ENCODE measurements at places on chromosomes 11 and 22.

- DNase-seq, result peak; percentile 82
Measured at GRCh38 chr11:63613517-63614135, 607 bp downstream of the PLAAT3 start.

DNA sequence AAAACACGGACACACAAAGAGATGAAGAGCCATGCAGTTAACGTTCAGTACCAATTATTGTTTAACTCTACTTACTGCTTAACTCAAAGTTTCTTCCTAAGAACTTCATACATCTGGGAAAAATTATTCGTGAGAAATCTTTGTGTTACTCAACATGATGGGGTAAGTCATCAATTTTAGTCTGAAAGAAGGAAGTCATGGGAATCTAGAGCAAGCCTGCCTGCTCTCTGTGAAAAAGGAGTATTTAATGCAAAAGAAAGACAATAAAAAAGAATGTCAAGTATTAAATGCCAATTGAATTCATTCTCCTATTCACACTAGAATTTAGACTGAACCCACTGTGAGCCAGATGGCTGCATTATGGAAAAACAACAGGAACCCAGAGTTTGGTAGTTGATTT lies 16.0 kb downstream of the TMEM123 start:
- DNase-seq, result no peak

DNA sequence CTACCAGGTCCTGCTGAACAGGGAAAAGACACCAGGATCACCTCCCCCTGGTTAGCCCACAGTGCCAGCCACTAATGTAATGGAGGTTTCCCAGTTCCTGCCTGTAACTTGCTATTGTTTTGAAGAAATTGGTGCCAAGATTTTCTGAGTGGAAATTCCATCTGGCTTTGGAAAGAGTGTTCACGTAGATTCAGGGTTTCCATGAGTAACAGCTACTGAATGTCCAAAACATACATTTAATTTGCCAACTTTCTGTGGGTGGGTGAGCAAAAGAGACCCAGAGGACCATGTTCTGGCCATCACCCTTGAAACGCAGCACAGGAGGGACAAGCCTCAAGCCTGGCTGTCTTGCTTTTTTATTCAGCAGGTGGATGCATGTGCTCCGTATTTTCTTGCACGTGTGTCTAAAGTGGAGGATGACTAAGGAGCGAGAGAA lies 8.8 kb upstream of the DKK3 start:
- no peak for DNase-seq

- no peak for DNase-seq
Measured at GRCh38 chr22:49838771-49839717, 11.4 kb upstream of the BRD1 start.

DNA sequence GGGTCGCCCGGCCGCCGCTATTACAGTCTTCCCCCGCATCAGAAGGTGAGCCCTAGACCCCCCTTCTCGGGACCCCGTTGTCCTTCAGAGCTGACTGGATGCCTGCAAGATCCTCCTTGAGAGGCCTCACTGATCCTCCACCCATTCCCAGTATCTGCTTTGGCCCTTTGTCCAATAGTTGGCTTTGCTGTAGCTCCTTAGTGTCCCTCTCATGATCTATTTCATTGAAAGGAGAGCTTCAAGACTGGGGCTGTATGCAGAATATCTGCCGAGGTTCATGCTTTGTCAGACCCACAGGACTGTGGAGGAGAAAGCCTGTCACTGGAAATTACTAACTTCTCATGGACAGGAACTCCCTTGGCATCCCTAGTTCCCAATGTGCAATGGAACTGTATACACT lies 499 bp downstream of the DLAT start:
- no peak for DNase-seq

DNA sequence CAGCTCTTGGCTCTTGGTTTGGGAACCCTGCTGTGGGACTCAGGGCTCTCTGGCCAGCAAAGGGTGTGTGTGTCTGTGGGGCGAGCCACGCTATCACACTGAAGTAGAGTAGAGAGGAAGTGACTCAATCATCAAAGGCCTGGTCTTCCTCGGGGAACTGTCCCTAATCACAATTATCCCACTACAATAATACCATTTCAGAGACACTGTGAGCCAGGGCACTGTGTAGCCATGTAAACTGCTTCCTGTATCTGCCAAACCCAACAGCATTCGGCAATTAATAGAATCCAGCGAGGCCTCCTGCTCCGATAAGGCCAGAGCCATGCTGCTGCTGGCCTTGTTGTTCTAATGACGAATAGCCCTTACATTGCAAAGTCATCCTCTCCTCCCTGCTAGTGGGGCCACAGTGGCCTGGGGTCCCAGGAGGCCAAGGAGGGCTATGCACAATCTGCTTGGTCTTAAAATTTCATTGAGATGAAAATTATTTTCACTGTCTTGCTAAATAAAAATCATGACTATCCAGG lies 49.8 kb upstream of the LMO2 start:
- no peak for DNase-seq

GRCh38 chr11:112637876-112638275 lies 323.3 kb upstream of the NCAM1 start:
- DNase-seq, result no peak

GRCh38 chr11:776561-777287 lies 563 bp downstream of the GATD1 start:
- DNase-seq, result no peak

DNA sequence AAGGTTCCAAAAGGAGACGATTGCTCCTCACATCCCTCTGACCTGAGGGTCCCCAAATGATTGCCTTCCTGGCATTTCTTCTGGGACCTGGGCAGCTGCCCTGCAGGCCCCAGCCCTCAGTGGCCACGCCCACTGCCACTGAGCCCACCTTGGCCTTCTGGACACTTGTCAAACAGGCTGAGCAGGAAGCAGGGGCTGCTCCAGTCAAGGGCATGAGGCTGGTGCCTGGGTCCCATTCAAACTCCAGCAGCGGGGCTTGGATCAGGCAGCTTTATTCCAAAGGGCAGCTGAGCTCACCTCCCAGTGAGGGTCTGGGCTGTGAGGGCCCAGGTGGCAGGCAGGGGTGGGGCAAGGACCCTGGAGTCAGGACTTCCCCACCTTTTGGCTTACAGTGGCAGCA lies 13.6 kb downstream of the KCTD17 start:
- no peak for DNase-seq

DNA sequence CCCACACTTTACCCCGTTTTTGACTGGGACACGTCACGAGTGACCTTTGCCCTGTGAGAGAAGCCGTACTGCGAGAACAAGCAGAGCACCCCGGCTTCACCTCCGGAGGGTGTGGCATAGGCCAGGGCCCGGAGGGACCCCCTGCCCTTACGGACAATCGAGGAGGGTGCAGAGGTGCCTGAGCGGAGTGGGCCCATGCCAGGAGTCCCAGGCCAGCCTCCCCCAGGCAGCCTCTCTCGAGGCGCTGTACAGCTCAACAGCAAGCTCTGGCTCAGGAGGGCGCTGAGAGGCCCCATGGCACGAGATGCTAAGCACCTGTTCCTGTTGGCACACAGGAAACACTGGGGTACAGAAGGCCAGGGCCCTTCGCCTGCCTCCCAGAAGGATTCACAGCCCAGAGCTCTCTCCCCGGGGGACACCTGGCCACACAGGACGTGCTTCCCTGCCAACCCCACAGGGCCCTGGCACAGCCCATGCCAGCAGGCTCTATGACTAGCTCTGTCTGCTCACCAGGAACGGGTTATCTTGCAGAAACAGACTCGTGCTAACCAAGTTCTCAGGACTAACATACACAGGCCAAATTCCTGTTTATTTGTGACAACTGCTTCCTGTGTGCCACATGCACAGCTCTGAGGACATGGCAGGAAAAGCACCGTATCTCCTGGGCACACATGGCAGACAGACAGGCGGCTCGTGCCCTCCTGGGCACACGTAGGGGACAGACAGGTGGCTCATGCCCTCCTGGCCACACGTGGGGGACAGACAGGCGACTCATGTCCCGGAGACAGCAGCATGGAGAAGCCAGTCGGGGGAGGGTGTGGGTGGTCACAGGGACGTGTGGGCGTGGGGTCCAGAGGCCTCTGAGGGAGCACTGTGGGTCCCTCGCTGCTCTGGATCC lies 11.6 kb downstream of the TOLLIP start:
- DNase-seq, result no peak

- no peak for DNase-seq
Measured at GRCh38 chr11:44899959-44900358, 50.7 kb downstream of the TP53I11 start.

- DNase-seq, result no peak
Measured at GRCh38 chr22:50626850-50627641, 906 bp downstream of the ARSA start.

GRCh38 chr22:49749885-49750510 lies 77.7 kb downstream of the BRD1 start:
- no peak for DNase-seq

- DNase-seq, result no peak
Measured at GRCh38 chr11:35714882-35715627, 52.5 kb downstream of the TRIM44 start.

- DNase-seq, result no peak
Measured at GRCh38 chr11:121418625-121419114, 33.4 kb upstream of the SORL1 start.

GRCh38 chr11:15275141-15275540 lies 160.4 kb downstream of the INSC start:
- peak; percentile 18 for DNase-seq

- no peak for DNase-seq
Measured at GRCh38 chr11:124440608-124441007, 4.9 kb downstream of the OR8B8 start.

DNA sequence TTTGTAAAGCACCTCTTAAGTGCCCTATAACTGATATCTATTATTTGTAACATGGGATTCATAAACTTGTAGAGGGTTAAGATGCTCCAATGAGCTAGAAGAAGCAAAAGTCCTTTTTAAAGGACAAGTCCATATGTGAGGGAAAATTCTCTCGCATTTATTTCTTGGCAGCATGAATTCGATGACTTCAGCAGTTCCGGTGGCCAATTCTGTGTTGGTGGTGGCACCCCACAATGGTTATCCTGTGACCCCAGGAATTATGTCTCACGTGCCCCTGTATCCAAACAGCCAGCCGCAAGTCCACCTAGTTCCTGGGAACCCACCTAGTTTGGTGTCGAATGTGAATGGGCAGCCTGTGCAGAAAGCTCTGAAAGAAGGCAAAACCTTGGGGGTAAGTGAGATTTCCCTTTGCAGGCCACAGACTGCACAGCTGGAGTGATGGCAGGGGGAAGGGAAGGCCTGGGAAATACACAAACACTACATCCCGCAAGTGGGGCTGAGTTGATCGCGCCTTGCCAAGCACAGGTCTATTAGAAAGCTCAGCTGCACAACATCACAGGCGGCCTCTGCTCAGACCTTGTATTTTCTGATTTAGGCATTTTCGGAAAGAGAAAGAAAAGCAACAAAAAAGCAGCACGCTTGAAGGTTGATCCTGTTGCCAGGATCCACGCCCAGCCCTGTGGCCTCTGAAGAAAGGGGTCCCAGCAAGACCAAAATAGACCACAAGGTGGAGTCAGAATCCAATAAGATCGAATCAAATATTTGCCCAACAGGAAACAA lies 1.5 kb downstream of the MS4A8 start:
- DNase-seq, result no peak

DNA sequence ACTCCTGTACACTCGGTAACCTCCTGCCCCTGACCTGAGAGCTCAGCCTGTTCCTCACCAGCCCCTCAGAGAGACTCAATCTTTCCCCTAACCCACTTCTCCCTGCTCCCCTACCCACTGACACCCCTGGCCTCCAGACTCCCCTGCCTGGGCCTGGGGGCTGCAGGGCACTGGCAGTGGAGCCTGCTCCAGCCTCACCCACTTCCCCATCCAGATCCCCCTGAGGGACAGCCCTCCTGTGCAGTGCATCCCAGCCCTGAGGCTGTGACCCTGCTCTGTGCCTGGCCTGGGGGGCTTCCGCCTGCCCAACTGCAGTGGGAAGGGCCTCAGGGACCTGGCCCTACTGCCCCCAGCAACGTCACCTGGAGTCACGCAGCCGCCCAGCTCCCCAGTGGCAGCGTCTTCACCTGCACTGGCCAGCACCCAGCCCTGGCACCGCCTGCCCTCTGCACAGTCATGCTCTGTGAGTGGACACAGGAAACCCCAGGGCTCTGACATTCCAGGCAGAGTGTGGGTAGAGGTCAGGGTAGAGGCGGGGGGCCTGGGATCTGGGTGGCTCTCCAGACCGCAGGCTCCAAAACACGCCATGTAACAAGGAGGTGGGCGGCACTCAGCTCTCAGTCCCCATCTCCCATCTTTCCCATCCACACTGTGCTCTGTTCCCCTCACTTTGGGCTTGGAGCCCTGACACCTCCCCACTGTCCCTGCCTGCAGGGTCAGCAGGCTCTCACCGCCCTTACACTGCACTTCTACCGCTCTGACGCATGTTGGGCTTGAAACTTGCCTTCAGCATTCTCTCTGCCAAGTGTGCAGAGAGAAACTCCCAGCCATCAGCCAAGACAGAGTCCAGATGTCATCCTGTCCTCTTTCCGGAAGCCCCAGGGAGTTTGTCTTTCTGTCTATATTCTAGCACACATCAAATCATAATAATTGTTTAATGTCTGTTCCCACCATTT lies 5.1 kb downstream of the VSIG10L2 start:
- DNase-seq, result no peak

GRCh38 chr11:106276859-106277436 lies 199.5 kb downstream of the AASDHPPT start:
- DNase-seq, result no peak

DNA sequence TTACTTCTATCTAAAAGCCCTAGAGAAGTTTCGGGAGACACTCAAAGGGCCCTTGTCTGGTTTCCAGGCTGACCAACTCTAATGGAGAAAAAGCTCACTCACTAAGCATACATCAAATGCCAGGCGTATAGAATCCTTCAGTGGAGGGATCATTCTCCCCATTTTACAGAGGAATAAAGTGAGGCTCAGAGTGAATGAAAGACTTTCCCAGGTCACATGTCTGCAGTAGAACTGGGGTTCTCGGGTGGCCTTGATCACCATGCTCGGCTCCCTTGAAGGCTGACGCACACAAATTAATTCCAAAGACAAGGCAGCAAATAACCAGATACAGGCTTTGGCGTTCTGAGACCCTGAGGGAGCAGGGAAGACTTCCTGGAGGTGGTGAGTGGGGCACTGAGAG lies 60.0 kb downstream of the THAP12 start:
- DNase-seq, result no peak

- DNase-seq, result no peak
Measured at GRCh38 chr11:78244080-78244479, 55.4 kb downstream of the USP35 start.

DNA sequence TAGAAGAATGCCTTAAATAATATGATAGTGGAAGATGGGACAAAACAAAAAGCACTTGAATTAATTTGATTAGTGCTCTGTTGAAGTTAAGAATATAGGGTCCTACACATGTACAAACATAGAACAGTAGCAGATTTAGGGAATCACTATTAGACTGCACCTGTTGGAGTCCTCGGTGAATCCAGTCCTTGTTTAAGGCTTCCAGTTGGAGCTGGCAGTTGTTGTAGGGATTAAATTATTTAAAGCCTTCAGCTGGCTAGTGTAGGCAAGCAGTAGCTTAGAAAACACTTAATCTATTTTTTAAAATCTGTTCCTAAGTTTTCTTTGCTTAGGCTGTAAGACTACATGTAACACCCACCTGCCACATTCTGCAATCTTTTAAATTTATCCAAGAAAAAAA lies 24.5 kb upstream of the CSTF3 start:
- DNase-seq, result no peak
